ENCODE measurements at places on chromosomes 16 and 17.
A peak's percentile ranks its signal among the peaks of the same experiment; 100 is the strongest.

GRCh38 chr16:30947541-30947858 is 1.4 kb upstream of the ORAI3 start:
- DNase-seq = peak; percentile 65

GRCh38 chr16:3431779-3432219 is 11.5 kb downstream of the ZNF597 start:
- no peak for DNase-seq

GRCh38 chr17:56598466-56598865 is 5.0 kb downstream of the NOG start:
- peak; percentile 27 for DNase-seq

GRCh38 chr17:50919321-50920040 is 53.3 kb upstream of the TOB1 start:
- DNase-seq = peak; percentile 81

- no peak for DNase-seq
Measured at GRCh38 chr16:89117227-89117974, 23.7 kb downstream of the ACSF3 start.

DNA sequence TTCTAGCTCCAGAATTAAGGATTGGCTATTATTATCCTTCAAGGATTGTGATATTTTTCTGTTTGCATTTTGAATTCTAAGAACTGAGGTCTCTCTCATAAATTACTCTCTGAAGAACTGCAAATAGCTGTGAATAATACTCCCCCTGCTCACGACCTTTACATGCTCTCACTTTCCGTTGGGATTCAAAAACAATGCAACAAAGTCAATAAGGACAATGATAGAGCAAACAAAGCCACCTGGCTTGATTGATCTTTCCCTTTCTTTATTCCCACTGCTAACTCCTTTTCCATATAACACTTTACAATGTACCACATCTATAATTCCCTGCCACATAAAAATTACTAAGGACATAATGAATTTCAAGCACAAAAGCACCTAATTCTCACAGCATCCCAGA is 523.0 kb upstream of the CA10 start:
- DNase-seq = peak; percentile 2

GRCh38 chr17:7282752-7283321 is 1.3 kb downstream of the SLC2A4 start:
- no peak for DNase-seq

DNA sequence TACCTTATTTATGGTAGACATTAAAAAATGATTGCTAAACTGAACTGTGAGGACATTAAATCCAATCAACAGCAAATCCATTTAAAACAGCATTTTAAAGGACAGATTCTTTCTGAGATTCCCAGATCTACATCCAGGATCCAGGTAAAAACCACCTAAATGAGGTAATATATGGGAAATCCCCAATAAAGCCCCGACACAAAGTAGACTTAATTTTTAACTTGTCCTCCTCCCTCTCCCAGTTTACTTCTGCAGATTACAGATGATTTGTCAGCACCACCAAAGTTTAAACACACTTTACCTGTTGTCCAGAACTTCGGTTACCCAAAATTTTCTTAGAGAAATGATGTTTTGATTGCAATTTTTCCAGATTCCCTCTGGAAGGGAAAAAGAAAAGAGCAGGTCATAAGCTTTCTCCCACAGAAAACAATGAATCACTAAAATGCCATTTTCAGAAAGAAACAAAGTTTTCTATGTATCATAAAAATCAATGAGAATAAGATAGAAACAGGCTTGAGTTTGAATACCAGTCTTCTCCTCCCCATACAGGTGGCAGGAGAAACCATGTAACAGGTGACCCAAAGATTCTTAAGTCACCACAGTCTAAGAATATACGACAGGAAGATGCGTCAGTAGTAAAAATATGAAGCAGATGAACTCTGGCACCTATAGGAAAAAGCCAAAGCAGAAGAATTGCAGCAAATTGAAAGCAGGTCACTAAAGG is 22.8 kb downstream of the GJC1 start:
- no peak for DNase-seq

GRCh38 chr16:30659507-30660423 is 1.5 kb downstream of the FBRS start:
- peak; percentile 43 for DNase-seq

- no peak for DNase-seq
Measured at GRCh38 chr16:70663524-70664324, 17.4 kb downstream of the IL34 start.

DNA sequence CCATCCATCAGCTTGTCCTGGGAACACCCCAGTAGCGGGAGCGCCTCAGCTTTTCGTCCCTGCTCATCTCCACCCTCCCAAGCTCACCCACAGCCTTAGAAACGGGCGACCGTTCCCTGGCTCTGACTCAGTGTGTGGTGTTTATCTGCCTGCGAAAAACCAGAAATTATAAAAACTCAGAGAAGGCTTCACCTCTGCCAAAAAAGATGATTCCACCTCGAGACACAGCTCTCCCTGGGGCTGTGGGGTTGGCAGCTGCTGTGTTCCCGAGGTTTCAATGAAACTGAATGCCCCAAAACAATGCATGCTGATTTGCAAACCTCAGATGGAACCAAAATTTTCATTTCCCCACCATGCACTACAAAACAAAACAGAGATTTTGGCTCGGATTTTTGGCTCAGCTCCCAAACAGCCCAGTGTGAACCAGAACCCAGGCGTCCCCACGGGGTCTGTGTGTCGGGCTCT is 62.4 kb upstream of the MED9 start:
- no peak for DNase-seq

- no peak for DNase-seq
Measured at GRCh38 chr16:5018793-5019192, 14.9 kb downstream of the NAGPA start.

GRCh38 chr16:49021136-49021535 is 260.5 kb downstream of the CBLN1 start:
- DNase-seq = peak; percentile 35

- no peak for DNase-seq
Measured at GRCh38 chr17:17156511-17156910, 49.6 kb downstream of the PLD6 start.

GRCh38 chr16:88058136-88058535 is 106.9 kb downstream of the BANP start:
- DNase-seq = no peak

GRCh38 chr17:307741-308507 is 44.7 kb downstream of the RPH3AL start:
- no peak for DNase-seq

- DNase-seq = no peak
Measured at GRCh38 chr17:14316126-14316832, 15.4 kb downstream of the HS3ST3B1 start.

DNA sequence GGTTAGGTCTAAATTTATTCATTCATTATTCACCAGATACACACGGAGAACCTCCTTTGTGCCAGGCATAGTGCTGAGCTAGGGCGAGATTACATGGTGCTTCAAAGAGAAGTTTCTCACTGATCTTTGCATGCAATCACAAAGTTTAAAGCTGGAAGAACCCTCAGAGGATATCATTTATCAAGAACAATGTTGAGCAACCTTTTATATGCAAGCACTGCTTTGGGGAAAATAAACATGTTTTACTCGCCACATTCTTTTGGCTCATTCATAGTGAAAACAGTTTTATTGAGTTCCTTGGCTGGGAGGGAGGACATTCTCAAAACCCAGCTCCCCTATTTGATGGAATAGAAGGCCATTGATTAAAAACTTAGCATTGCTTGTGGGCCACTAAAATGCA is 49.8 kb upstream of the XYLT1 start:
- no peak for DNase-seq

DNA sequence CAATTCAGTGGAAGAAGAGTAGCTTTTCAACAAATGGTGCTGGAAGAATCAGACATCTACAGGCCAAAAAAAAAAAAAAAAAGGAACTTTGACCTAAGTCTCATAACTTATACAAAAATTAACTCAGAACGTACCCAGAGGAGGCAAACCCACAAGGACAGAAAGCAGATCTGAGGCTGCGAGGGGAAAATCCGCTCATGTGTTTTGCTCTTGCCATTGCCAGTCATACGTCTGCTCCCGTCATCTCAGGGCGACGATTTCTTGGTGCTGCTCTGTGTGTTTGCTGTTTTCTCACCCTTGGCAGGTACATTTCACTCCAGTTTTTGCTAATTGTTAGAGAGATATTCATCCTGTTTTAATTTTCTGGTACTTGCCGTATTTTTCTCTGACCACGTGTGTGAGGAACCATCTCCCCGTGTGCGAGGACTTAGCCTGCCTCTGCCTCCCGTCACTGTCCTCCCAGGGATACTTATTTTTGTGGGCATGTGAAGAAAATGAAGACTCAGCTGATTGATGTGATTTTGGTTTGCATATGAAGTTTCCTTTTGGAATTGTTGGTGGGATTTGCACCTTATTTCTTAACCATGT is 33.4 kb upstream of the ACSF3 start:
- DNase-seq = no peak

- DNase-seq = no peak
Measured at GRCh38 chr16:17350207-17350606, 120.6 kb downstream of the XYLT1 start.

DNA sequence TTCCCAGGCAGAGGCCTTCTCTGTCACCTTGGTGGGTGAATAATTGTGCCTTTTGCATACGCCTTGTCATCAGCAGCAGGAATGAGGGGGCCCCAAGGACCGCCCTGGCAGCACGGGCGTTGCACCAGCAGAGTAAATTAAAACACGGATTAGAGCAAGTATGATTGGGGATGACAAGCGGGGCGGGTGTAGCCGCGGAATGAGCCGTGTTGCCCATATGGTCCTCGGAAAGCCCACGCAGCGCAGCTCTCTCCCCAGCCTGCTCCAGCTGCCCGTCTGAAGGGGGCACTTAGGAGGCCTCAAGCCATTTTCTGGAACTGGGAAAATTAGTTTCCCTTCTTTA is 299.4 kb upstream of the IRX3 start:
- DNase-seq = no peak

GRCh38 chr17:41967141-41967920 is 736 bp downstream of the CNP start:
- DNase-seq = peak; percentile 58

- no peak for DNase-seq
Measured at GRCh38 chr17:63095459-63095858, 129.4 kb downstream of the TANC2 start.

GRCh38 chr17:59688496-59688895 is 18.7 kb downstream of the PTRH2 start:
- no peak for DNase-seq

GRCh38 chr17:44922136-44922535 is 6.8 kb upstream of the GFAP start:
- no peak for DNase-seq

DNA sequence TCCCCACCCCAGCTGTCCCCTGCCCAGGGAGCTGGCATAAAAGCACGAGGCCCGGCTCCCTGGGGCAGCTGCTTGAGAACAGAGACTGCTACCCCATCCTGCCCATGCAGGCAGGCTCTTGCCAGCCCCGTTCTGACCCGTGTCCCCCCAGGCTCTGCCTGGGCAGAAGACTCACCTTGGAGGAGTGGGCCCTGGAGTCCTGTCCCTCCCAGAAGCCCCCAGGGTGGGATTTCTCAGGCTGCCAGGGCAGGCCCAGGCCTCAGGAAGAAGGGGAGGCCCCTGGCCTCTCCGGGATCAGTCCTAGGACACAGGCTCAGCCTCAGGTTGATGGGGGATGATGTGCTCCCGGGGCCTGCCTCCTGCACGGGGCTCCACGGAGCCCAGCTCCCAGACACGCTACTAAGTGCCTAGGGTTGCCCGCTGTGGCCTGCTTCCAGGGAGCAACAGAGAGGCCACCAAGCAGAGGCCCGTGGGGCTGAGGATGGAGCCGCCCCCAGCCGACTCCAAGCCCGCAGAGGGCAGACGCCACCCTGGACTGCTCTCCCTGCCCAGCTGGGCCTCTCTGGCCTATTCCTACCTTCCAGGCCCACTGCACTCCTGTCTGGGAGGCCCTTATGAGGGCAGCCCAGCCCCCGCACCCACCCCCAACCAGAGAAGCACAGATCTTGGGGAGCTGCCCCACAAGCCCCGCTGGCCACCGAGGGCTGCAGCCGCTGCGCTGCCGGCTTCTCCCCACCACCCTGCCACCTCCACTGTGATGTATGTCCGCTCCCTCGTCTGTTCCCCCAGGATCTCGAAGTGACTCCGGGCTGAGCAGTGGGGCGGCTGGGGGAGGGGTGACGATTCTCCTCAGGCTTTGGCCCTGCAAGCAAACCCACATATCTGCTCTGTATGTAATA is 1.7 kb downstream of the NME3 start:
- DNase-seq = no peak

- no peak for DNase-seq
Measured at GRCh38 chr17:10105513-10106001, 92.8 kb downstream of the GAS7 start.

DNA sequence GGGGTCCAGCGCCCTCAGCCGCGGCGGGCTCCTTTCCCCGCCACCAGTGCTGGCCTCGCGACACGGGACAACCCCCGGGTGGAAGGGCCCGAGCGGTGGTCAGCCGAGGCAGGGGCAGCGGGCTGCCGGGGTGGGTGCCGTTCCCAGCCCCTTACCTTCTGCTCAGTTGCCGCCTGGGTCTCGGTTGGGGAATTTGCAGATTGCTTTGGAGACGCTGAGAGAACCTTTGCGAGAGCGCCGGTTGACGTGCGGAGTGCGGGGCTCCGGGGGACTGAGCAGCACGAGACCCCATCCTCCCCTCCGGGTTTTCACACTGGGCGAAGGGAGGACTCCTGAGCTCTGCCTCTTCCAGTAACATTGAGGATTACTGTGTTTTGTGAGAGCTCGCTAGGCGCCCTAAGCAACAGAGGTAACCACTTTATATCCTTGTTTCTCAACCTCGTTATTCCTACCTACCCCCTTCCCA is 381 bp downstream of the CTNS start:
- DNase-seq = peak; percentile 52

- DNase-seq = no peak
Measured at GRCh38 chr17:6297960-6298359, 137.0 kb downstream of the AIPL1 start.

- DNase-seq = peak; percentile 91
Measured at GRCh38 chr17:44919885-44920564, 4.7 kb upstream of the GFAP start.

DNA sequence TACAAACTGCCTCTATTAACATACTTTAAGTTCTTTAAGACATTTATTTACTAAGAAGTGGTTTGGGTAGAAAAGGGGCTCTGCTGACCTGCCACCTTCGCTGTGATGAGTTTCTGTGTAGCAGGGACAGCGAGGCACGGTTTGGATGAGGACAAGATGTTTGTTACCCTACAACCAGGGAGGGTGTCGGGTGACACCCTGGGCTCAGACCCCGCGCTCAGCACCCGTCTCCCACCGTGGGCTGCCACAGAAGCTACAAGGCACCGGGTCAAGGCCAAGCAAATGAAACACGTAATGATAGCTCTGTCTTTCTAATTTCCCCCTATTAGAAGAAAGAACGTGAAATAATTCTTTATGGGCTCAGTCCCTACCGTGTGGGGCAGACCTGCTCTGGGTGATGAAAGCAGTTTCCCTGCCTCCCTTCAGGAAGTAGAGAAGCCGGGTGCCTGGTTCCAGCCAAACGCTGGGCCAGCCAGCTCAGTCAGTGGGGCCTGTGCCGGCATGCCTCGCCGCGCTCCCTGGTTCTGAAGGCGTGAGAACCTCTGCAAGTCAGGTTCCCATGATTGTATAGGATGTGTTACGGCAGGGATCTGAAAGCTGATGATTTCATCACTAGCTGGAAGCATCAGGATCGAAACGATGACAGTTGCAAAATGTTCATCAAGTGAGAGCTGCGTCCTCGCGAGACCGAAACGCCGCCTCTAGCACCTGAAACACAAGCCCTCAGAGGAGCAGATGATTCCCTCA is 3.9 kb downstream of the ZNF750 start:
- DNase-seq = peak; percentile 39

- no peak for DNase-seq
Measured at GRCh38 chr16:51442141-51442870, 291.2 kb upstream of the SALL1 start.

GRCh38 chr17:74815550-74816370 is 39.6 kb upstream of the NAT9 start:
- DNase-seq = peak; percentile 79

Measured in GM23338 (cell line).